NCI-H1092 treated with DMSO at 0.1 percent for 48 hours (cell line): ENCODE measurements at places on chromosomes 5 and 9.

GRCh38 chr9:137365552-137366444 is 57.2 kb downstream of the EXD3 start:
- DNase-seq = no peak

GRCh38 chr9:112552229-112553056 is 65.8 kb downstream of the KIAA1958 start:
- no peak for DNase-seq

- no peak for DNase-seq
These were observed 65.9 kb downstream of the HABP4 start for GRCh38 chr9:96515621-96516470.

DNA sequence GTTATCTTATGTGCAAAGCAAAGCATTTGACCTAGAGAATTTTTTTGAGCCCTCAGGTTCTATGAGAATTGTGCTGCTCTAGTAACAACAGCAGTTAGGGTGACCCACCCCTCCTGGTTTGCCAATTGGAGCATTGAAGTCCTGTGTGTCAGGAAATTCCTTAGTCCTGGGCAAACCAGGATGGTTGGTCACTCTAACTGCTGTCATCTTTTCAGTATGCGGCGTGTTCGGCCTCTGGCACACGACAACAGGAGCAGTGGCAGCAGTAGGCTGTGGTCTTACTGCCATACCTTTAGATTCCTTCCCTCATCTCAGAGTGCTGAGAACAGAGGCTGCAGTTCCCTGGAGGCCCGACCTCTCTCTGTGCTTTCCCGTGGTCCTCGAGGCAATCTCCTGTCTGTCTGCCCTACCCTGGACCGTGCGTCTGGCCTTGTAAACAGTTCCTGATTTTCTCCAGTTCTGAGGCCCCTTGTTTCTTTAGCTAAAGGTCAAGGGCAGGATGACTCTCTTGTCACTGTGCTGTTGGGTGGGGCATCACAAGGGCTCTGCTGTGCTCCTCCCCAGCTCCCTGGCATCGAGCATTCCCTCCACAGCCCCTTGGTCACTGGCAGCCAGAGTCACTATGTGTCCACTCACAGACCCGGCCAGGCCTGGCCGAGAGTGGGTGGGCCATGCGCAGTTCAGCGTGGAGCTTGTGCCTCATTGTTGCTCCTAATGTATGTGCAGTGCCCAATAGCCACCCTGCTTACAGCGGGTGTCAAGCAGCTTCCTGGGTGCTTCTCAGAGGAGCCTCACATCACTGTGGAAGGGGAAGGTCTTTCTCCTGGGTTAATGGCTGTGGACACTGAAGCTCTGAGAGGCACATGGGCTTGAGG is 18.5 kb upstream of the COL15A1 start:
- no peak for DNase-seq

DNA sequence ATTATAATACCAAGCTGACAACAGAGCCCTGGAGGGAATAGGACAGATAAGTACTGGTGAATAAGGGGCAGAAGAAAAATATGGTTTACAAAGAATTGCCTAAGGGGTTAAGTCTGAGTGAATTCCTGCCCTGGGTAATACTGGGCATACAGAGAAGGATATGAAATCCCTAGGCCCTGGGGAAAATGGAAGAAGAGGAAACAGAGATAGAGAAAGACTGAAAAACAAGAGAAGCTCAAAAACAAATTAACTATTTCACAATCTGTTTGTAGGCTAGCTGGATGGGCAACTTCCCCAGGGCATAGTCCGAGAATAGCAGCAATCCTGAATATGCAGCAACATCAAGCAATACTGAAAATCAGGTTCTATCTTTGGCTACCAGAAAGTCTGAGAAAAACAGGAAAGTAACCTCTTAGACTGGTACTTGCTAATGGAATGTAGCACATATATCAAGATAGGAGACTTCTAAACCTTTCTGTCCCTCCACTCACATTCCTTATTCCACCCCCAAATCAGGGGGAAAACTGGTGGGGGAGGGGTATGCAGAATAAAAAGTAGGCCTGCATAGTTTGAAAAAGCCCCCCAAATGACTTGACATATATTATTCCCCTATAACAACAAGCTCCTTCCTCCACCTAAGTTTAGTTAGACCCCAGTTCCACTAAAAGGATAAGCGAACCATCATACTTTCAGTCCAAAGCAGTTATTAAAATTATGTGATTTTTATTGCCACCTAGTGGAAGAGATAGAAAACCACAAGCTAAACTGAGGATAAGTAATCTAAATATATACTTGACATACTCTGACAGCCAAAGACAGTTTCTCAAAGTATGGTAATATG is 20.6 kb downstream of the SLC38A9 start:
- DNase-seq = peak; percentile 28

DNA sequence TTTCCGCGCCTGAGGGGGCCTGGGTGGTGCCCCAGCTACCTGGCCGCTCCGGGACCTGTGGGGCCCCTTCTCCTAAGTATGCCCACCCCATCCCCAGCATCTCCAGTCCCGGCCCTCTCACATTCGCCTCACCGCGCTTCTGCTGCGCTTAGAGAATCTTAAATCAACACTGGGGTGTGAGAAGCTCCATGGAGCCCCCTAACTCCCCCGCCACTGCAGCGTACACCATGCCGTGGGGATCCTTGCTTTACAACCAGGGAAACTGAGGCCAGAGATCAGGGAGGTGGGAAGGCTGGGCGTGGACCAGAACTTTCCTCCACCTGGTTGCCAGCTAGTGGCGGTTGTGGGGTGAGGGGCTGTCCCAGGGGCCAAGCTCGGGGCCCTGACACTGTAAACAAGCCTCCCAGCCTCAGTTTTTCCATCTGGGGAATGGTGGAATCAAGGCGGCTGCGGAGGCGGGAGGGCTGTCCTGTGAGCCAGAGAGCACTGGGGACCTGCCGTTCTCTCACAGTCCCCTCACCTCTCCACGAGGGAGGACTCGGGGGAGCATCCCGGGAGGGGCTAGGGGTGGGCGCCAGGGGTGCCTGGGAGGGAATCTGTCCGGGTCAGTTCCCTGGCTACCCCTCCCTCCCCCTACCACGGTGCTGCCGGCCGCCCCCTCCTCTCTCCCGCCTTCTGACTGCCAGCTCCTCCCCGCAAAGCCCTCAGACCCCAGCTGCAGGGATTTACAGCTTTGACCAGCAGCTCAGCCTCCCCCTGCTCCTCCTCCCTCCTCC is 161.2 kb downstream of the C9orf50 start:
- DNase-seq = peak; percentile 58

DNA sequence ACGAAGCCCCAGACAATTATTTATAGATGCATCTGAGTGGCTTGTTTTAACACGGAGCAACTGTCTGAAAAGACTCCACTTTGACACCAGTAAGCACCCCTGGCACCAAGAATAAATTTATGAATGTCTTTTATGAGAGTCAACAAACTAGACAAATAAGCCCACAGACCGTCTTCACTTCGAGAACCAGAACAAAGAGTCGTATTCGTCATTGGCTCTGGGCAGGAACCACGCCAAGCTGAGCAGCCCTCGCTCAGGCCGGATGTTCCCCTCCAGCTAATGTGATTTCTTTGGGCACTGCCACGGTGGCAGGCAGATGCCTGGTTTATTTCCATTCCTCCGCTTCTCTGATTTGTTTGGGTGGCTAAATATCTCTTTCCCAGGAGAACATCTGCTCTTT is 91.9 kb upstream of the STC2 start:
- DNase-seq = peak; percentile 28
